Inflammatory macrophage treated with lipopolysaccharide for 1 hour (primary cell): ENCODE measurements at places on chromosomes 1 and 21.

- no peak for DNase-seq
These were observed 4.2 kb upstream of the GNB1 start for GRCh38 chr1:1895060-1895418.

- no peak for DNase-seq
These were observed 1.7 kb upstream of the AKT3 start for GRCh38 chr1:243851765-243852164.

DNA sequence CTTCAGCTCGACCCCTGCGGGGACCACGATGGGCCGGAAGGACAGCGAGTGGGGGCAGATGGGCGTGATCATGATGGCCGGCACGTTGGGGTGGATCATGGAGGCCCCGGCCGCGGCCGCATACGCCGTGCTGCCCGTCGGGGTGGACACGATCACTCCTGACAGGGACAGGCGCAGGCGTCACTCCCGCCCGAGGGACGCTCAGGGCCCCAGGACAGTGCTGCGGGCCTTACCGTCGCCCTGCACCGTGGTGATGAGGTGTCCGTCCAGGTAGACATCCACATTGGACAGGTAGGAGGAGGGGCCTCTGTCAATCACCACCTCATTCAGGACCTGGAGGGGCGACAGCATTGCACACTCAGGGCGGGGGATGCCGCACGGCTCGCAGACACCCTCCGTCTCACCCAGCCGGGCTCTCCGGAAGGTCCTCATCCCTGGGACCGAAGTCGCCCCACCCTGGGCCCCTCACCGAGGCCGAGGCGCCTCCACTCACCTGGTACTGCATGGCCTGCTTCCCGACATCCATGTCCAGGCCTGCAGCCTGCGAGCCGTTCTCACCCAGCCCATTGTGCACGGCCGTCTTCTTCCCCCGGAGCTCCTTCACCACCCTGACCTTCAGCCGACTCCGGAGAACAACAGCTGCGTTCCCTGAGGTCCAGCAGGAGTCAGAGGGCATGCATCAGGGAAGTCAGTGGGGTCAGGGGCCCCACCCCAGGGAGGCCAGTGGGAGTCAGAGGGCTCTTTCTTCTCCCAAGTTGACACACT lies 24.0 kb downstream of the NADK start:
- no peak for DNase-seq

DNA sequence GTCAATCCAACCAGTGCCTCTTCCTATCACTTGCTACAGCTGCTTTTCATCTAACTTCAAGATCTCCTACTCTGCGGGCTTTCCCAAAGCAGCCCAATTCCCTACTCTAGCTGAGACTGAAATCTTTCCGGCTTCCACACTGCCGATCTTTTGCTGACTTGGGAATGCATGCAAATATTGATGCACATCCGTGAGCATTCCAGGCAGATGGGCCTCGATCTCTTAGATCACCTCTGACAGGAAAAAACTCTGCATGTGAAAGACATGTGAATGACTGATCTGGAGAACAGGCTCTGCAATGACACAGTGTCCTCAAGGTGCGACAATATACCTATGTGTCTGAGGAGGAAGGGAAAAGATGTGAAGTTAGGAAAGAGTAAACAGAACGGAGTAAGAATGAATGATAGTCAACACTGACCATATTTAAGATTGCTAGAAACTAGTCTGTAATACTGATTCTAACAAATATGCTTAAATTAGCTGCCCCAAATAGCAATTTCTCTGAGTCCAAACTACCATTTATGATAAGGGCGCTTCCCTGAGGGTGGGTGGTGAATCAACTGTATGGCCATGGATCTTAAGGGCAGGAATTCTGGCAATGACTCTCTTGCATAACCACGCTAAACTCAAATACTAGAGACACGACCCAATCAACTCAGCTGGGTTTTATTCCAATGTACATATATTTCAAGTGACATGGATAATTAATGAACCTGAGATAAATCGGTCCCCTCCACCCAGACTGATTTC lies 8.4 kb downstream of the TAF5L start:
- DNase-seq, result no peak

- DNase-seq, result no peak
These were observed 5.2 kb downstream of the SNAP47 start for GRCh38 chr1:227740401-227740960.

GRCh38 chr1:114468710-114469468 lies 42.1 kb downstream of the TRIM33 start:
- DNase-seq, result no peak

DNA sequence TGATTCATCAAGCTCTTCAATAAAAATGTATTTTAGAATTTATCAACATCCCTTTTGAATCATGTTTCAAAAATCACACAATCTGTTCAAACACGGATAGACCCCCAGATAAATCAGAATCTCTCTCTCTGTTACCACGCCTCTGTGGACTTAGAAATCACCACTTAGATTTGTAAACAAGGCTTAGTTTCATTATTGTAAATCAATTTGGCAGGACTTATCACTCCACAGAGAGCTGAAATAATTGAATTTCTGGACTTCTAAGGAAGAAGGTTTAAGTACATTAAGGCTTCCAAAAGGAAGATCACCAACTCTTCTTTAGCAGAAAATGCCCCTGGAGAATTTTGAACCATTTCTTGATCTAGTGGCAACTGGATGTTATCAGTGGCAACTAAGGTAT lies 100.4 kb downstream of the APP start:
- DNase-seq, result no peak

DNA sequence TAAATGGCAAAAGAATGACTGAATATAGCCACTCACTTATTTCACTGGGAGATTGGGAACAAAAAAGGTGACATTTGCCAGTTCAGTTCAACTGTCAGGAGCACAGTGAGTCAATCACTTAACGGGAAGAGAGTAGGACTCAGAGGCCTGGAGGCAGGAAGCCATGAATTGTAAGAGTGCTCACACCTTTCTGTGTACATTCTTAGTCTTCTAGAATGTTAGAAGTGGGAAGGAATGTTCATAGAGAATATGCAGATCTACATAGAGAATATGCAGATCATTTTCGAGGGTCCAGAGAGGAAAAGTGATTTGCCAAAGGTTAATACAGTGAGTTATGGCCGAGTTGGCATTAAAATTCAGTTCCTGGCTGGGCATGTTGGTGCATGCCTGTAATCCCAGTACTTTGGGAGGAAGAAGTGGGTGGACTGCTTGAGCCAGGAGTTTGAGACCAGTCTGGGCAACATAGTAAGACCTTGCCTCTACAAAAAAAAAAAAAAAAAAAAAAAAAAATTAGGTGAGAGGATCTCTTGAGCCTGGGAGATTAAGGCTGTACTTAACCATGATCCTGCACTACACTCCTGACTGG lies 8.3 kb downstream of the IL20 start:
- DNase-seq, result no peak

GRCh38 chr1:73765551-73766233 lies 432.3 kb downstream of the LRRIQ3 start:
- DNase-seq, result no peak

DNA sequence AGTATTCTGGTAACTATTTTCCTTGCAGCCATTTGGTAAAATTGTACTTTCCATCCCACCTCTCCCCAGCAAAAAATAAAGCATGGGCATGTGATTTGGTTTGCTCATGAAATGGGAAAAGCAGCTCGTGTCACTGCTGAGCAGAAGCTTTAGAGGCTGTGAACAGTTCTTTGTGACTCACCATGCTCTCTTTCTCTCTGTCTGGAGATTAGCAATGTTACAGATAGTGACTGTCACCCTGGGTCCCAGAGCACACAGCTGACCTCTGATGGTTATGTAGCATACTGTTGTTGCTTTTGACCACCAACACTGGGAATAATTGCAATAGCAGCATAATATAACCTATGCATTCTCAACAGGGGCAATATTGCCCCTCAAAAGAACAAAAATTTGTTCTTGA lies 70.6 kb downstream of the RGS2 start:
- DNase-seq, result peak; percentile 90

DNA sequence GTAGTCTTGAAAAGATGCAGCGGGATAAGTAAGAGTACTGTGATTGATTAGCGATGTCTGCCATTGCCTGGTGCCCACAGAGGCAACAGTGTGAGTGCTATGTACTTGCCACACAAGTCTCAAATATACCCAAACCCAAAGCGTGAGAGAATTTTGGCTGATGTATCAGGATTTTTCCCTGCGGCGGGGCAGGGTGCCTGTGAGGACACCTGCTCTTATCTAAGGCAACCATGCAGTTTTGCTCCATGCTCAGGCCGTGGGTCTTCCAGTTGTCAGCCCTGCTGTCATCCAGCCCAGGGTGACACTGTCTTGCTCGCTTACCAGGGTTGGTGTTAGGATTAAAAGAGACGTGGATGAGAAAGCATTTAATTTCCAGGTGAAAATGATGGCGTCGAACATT lies 202.7 kb downstream of the PTPRU start:
- no peak for DNase-seq

DNA sequence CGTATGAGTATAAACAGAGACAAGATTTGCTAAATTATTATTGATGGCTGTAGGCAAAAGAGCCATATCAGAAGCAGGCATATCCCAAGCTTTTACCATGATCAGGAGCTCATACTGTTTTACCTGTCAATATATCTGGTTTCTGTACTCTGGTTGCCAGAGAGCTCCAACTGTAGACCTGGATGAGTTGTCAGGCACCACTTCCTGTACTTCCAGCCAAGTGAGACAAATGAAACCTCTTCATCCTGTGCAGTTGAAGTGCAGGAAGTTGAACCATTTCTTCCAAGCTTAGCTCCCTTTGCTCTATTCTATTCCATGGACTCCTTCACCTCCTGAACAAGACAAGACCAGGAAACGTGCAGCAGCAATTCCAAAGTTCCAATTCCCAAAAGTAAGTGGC lies 115.6 kb downstream of the ZNF281 start:
- DNase-seq, result no peak

DNA sequence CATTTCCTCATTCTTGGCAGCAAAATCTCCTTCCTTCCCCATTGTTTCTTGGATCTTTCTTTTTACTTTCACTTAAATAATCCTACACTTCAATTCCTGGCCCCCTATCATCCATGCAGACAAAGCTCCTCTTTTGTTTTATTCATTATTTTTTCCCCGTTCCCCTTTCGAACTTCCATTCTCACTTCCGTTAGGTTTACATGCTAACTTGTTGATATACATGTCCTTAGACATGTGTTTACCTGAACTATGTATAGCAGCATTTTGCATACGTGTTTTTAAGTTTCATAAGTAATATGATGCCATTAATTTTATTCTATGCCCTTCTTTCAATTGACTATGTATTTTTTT lies 67.0 kb upstream of the LYST start:
- no peak for DNase-seq

DNA sequence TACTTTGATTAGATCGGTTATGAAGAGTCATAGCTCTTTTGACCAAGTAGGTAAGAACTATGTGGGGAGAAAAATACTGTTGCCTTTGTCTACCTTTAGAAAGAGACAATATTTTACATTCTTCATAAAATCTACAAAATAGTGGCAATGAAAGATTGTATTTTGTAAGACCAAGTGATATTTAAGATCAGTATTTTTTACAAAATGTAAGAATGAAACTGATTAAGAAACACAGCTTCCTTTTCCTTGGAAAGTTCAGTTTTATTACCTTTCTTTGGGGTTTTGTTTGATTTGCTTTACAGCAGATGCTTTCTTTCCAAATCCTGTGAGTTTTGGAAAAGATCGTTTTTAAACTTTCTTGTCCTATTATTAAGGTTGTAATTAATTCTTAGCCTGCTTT lies 69.8 kb downstream of the SLC35A3 start:
- peak; percentile 52 for DNase-seq

DNA sequence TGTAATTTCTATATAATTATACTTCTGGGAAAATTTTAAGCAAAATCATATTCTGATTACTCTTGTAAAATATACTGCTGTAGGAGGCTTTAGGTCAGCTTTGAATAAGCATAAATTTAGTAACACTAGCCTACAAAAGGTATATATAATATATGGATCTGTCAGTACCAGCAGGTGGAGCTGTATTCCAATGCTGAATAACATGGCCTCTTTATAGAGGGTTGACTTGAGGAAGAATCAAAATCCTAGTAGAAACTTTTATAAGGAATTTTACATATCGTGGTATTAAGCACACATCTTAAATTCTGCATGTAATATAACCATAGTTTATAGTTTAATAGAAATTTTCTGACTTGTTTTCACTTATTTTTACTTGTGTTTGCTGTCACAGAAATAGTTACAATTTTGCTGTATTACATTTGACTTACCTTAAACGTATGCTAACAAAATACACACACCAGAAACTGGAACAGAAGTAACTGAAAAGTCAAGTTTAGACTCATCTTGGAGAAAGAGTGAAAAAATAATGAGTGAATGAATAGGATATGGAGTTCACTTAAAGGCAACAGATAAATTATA lies 79.3 kb downstream of the HMCN1 start:
- DNase-seq, result no peak

DNA sequence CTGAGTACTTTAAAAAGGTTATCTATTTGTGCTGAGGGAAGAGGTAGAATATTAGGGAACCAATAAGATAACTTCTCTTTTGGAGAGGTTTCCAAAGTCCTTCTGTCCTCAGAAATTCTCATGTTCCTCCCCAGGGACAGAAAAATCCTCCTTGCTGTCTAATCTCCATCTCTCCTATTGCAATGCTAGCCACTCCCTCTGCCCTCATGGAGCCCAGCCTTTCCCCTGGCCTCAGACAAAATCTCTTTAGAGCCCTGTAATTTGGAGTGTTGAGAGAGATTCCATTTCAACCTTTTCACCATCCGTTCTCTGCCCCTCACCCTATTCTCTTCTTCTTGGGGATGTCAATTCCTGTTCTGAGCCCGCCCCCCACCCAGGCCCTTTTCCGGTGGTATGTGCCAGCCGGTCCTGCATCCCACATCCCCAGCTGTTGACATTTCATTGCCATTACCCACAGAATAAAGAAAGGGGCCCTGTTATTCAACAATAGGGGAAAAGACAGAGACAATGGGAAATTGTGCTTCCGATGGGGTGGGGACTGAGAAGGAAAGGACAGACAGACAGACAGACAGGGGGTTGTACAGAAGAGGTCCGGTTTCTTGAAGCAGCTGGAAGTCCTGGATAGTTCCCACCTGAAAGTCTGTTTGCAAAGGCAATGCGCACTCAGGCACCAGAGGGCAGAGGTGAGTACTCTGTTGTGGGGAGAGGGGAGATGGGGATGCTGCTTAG lies at the start of gene HAPLN2:
Gene HAPLN2 (plus strand): TSS at position 563 of the 729 bp plus-strand sequence. CDS start 4,076 bp downstream, outside the sequence.
- DNase-seq, result no peak

DNA sequence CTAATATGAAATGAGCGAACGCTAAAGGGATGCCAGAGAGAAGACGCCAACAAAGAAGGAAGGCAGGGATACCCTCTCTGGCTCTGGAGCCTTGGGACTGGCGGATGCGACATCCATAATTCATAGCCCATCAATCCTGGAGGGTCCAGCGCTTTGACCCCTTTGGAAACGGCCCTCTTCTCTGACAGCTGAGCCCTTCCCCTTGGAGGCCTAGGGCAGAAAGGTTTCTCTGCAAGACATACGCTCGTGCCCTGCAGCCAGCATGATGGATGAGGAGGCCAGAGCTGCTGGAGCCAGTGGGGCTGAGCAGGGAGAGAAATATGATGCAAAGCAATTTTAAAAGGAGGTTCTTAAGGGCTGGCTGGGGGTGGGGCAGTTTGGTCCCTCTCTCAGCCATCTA lies 22.2 kb downstream of the OPTC start:
- no peak for DNase-seq

DNA sequence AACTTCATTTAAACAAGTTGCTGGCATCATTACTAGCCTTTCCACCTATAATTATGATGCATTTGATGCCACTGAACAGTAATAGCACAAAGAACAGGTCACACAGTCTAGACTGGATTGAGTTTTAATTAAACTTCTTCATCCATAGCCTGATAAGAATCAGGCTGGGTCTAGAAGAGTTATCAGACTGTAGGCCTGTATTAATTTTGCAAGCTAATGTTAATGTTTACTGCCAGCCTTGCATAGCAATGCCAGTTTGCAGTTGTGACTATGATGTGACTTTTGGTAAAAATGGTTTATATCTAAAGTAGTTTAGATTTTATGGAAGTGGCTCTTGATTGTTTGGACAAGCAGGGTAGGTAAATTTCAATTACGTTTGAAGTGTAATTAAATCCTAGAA lies 68.0 kb downstream of the PRKAA2 start:
- DNase-seq, result no peak
